ENCODE measurements at places on chromosomes 16 and 17.

DNA sequence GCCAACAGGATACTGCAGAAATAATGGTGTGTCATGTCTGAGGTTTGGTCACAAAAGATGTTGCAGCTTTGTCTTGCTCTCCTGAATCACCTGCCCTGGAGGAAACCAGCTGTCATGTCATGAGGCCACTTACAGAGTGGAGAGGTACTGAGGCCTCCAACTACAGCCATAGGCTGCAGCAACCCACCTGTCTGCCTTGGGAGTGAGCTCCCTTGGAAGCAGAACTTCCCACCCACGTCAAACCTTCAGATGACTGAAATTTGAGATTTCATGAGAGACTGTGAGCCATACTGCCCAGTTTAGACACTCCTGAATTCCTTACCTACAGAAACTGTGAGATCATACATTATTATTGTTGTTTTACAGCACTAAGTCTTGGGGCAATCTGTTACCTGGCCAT lies 475.9 kb downstream of the HS3ST3B1 start:
- DNase-seq, result no peak

DNA sequence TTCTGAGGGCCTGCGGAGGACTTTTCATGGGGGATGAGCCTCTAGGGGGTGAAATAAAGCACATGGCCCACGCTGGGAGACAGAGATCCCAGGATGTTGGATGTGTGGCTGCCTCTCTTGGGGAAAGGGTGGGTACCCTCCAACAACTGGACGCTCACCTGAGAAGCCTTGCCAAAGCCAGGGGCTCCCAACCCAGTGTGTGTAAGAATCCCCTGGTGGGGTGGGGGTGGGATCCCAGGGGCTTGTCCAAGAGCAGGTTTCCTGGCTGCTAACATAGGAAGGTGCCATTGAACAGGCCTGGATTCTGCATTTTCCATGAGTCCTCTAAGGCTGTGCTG lies 587 bp downstream of the SNX20 start:
- no peak for DNase-seq

DNA sequence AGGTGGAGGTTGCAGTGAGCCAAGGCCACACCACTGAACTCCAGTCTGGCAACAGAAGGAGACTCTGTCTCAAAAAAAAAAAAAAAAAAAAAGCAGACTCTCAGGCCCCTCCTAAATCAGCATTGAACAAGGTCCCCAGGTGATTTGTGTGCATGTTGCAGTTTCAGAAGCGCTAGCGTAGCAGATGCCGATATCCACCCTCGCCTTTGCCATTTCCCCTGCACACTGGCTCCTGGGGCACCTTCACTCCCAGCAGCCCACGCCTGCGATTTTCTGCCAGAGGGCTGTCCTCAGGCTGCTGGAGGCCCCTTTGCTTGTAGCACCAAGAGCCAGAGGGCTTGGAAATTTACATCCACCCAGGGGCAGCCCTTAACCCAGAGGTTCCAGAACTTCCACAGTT lies 95.6 kb downstream of the WSCD1 start:
- DNase-seq, result no peak

DNA sequence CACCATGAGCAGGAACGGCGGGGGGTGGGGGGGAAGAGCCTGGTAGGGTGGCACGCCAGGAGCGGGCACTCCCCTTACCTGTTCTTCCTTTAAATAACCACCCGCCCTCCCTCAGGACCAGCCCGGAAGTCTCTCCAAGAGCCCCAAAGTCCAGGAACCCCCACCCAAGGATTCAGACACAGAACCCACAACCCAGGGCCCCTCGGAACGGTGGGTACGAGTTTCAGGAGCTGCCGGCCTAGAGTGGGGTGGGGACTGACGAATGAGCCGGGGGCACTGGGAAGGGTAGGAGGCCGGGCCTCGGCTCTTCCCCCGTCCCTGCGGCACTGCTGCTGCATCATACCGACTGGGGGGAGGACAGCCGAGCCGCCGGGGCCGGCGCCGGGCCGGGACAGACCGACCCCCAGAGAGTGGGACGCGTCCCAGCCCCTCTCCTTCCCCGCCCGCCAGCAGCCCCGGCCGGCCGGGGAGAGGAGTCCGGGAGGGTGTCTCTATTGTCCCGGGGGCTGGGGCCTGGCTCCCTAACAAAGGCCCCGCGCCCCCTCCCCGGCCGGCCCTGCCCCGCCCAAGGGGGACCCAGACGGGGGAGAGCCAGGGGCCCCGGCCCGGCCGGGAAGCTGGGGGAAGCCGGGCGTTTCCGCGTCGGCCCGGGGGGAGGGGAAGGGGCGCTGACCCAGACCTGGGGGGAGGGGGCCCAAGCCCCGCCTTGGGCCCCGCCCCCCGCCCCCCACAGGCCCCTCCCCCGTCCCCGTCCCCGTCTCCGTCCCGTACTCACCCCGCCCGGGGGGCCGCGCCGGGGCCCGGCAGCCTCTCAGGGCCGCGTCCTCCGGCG lies 747 bp downstream of the ATXN7L3 start:
- peak; percentile 44 for DNase-seq

DNA sequence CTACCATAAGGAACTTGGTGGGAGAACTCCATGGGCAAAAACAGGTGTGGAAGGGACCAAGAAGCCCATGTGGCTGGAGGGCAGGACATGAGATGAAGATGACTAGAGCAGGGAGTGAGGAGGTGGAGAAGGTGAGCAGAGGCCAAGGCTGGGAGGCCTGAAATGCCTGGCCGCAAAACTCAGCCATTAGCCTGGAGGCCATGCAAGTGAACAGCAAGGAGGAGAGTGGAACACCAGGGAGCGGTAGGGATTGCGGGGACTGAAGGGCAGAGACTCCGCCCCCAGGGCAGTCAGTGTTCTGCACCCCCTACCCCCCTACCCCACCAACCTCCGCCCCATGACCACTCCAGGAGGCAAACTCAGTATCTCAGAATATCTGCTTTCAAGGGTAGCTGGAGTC lies 17.0 kb downstream of the BCL7C start:
- no peak for DNase-seq

DNA sequence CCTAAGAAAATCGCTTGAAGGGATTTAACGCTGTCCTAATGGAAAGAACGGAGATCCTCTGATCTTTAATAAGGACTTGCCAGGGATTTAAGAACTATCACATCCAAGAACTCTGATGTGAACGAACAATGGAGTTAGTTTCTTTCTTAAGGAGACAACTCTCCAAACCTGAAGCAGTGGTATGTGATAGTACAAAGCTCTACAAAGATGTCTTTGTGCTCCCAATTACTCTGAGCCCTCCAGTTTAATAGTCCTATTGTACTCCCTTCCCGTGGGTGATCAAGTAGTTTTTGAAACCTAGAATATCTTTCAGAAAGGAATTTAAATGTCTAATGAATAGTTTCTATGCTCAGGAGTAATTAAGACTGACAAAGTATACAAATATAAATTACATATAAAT lies 123.8 kb downstream of the FTO start:
- DNase-seq, result no peak

GRCh38 chr17:34307110-34307509 lies 12.1 kb upstream of the CCL8 start:
- DNase-seq, result no peak

DNA sequence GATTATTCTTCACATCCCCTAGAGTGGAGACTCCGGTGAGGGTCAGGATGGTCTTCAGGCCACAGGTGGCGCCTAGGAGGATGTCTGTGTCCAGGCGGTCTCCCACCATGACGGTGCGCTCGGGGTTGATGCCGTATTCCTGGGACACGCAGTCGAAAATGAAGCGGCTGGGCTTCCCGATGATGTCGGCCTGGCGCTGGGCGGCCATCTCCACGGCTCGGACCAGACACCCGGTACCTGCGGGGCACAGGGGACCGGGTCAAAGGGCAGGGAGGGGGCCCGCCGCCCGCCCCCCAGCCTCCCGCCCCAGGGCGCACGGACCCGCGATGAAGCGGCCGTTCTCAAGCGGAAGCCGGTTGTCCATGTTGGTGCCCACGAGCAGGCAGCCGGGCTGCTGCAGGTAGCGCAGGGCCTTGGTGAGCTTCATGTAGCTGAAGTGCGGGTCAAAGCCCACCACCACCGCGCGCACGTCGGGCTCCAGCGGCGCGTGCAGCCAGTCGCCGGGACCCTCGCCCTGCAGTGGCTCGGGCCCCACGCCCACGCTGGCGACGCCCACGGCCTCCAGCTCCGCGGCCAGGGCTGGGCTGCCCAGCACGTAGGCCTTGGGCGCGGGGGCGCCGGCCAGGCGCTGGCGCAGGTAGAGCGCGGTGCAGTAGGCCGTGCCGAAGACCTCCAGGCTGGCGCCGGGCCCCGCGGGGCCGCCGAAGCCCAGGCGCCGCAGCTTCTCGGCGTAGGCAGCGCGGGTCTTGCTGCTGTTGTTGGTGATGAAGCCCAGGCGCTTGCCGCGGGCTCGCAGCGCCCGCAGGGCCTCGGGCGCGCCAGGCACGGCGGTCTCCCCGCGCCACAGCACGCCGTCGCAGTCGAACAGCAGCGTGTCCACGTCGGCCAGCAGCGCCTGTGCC lies 572 bp downstream of the PGP start:
- no peak for DNase-seq

DNA sequence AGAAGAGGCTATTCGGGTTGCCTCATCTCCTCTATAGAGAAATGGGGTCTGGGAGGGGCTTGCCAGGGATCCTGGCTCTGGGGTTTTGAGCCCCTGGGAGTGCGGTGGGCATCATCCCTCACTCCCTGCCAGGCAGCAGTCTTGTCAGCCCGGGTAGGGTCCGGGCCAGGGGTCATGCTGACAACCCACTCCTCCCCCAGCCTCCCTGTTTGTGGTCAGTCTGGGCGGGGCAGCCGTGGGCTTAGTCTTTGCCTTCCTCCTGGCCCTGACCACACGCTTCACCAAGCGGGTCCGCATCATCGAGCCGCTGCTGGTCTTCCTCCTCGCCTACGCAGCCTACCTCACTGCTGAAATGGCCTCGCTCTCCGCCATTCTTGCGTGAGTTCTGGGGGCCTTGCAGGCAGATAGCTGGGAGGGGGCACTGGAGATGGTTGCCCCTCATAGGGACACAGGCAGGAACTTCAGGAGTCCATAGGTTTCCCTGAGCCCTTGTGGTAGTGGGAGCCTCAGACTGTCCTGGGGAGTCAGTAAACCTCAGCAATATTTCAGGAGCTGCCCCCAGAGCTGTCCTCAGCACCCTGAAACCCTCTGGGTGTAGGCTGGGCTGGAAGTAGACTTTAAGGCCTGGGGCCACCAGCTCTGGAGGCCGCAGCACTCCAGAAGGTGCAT lies 6.9 kb downstream of the SLC9A5 start:
- no peak for DNase-seq

DNA sequence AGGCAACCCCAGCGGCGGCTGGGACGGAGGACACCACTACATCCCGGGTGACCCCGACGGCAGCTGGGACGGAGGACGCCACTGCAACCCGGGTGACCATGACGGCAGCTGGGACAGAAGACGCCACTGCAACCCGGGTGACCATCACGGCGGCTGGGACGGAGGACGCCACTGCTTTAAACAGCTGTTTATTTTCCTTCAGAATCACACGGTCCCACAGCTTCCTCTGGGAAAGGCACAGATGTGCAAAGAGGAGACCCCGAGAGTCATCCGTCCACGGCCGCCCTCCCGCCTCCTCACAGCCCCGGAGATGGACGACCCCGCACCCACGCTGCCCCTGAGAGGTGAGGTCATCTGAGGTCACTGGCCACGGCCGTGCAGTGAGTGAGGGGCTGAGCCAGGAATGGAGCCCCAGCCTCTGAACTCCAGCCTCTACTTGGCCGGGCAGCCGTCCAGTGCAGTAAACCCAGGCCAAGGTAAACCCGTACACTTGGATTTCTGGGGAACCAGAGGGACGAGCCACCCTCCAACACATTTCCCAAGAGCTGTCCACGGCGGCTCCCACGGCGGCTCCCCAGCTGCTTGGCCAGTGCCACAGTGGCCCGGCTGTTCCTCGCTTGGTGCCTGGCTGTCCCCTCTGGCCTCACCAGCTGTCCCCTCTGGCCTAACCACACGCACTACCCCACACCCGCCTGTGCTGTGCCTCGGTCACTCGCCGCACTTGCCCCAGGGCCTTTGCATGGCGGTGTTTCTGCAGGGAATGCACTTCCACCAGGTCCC lies 43.2 kb upstream of the PABPN1L start:
- no peak for DNase-seq

GRCh38 chr16:11262915-11263314 lies 6.2 kb downstream of the TNP2 start:
- no peak for DNase-seq

GRCh38 chr17:79065105-79065670 lies 9.4 kb upstream of the ENGASE start:
- DNase-seq, result peak; percentile 60

DNA sequence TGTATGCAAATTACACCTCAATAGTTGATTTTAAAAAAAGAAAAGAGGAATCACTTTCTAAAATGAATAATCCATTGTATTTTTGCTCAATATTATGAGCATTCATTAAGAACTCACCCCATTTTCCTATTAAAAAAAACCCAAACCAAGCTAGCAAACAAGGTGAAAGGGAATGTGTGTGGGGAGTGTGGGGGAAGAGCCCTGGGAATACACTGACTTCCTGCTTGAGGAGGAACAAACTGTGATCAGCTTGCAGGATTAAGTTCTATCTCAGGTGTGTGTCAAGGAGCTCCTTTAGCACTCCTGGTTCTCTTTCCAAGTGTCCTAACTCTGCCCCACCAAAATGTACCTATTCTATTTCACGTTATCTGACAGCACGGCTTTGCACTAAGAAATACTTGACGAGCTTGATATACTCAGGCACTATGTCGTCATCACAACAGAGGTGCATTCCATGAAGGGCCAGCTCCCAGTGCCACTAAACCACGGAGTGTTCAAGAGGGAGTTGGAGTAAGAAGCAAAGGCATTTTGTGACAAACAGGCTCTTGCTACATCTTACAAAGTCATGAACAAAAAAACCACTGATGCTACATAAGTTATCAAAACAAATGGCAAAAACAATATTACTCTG lies 73.2 kb downstream of the MYH10 start:
- no peak for DNase-seq

GRCh38 chr17:64615028-64615677 lies 47.0 kb downstream of the SMURF2 start:
- DNase-seq, result no peak

- no peak for DNase-seq
These were observed 82.2 kb downstream of the SPECC1 start for GRCh38 chr17:20091174-20092029.

DNA sequence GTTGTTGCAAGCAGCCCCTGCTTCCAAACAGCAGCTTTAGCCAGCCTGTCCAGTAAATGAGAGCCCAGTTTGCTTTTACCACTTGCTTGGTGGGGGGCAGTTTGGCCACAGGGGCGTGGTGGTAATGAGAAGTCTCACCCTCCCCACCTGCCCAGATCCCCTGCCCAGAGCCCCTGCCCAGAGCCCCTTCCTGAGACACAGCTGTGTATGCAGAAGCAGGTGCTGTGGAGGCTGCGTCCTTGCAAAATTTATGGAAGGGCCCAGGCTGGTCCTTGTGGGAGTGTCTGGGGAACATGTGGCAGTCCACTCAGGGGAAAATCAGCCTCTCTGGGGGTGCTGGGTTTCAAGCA lies 27.6 kb upstream of the LGALS9 start:
- DNase-seq, result no peak

DNA sequence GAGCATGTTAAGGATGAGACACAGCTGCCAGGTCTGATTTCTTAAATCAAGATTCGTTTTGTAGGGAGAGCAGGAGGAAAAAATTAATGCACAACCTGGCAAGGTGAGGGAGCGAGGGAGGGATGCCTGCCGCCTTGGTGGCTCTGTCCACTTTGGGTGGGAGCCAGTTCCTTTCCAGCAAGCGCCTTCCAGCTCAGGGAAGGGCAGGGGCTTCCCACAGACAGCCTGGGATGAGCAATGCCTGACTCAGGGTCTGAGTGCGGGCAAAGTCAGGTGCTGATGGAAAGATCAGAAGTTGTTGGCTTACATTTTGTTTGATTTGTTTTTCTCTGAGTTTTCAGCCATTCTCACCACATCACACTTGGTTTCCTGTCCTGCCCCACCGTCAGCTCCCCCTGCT lies 220.7 kb downstream of the ENGASE start:
- no peak for DNase-seq

- DNase-seq, result no peak
These were observed 89.0 kb downstream of the SYCE1L start for GRCh38 chr16:77288222-77288621.

Data from CD4-positive, alpha-beta T cell treated with Interleukin-4 for 4 hours (primary cell).